ENCODE measurements at places on chromosomes 12 and 14. TPM values are rescaled to one million over a fixed set of nuclear protein-coding genes. Genes with fewer than 3 reads are reported as not detected.

DNA sequence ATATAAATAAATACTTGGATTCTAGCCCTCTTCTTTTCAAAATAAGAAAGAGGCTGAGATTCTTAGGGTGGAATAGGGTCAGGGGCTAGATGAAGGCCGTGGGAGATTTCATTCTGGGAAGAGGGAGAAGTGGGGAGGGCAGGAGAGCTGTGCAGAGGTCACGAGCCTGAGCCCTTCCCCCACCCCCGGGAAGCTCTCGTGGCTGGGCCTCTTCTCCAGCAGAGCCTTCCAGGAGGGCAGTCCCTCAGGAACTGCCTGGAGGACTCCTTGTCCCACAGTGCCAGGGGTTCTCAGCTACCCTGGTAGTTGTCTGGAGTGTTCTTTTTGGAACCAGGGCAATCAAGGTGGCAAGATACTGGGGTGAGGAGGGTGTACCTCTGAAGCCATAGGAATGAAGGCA lies 94.0 kb downstream of the ESR2 start:
- H3K36me3 ChIP-seq = no peaks in the 10 kb centered on the region
- H3K27ac ChIP-seq = no peak overlapping the region
- DNase-seq = no peak

DNA sequence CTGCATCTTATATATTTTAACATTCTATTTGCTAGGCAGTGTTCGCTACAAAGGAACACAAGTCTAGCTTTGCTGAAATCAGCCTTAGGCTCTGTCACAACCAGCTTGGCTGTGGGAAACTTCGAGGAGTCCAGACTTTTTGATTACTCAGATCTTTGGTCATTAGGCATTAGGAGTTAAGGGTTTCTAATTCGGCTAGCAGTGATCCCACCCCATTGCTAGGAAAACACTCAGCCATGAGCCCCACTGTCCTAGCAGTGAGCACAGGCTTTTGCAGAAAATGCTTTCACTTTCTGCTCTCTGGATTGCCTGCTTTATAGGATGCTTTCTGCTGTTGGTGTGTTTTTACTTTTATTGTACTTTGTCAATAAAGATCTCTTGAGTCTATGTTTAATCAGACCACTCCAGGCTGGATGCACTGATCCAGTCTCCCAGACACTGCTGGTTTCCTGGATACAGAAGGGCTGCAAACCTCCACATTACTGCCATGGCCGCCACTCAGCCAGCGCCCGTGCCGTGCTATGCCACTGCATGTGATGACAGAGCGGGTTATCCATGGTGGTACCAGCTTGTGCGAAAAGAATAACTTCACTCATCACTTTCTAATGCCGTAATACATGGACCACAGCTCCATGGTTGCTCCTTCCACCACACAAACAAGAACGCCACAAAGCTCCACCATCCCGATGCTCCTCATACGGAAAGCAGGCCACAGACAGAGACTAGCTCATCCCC lies 41.0 kb upstream of the PYGL start:
- peaks cover 9% of the 10 kb centered on the region for H3K4me1 ChIP-seq
- H3K4me3 ChIP-seq = no peak overlapping the region
- H3K27me3 ChIP-seq = no peaks in the 10 kb centered on the region
- no peak overlapping the region for H3K27ac ChIP-seq

DNA sequence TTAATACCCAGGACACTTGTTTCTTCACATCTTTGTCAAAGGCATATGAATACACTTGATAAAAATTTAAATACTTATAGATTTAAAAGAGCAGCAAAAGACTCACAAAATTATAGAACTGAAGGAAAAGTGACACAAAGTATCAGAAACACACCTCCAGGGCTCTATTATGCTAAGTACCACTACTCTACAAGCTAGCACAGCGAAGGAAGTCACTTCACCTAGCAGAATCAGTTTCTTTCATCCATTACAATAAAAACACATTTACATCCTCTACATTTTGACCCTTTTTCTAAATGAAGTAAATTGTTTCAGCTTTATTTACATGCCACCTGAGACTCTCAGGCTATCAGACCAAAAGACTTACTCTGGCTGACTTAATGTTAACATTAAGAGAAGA lies 26.6 kb upstream of the PTPRB start:
- no peaks in the 10 kb centered on the region for H3K4me1 ChIP-seq
- H3K4me3 ChIP-seq = no peak overlapping the region
- no peaks in the 10 kb centered on the region for H3K27me3 ChIP-seq
- H3K27ac ChIP-seq = no peak overlapping the region
- DNase-seq = no peak

DNA sequence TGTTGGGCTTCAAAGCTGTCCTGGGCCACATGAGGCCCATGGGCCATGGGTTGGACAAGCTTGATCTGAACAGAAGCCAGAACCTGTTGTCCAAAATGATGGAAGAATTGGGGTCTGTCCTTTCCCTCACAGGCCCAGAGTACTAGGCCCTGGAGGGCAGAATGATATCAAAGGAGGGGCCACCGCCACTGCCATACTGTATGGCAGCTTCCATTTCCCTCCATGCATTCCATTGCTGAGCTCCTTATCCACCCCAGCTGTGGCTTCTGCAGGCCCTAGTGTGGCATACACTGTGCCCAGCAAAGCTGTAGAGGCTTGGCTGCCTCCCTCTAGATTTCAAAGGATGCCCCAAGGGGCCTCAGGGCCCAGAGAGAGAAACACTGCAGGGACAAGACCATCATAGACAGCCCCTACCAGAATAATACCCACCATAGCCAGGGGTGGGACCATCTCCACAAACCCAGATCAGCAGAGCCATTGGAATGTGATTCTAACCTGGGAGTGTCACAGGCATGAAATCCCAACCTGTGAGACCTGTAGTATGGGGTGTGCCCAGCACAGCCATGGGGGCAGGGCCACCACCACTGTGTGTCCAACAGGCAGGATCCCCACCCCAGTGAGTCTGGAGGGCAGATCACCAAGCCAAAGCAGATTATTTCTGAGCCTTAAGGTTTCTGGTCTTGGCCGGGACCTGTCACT lies 61.4 kb upstream of the BEGAIN start:
- H3K36me3 ChIP-seq = no peaks in the 10 kb centered on the region
- H3K4me1 ChIP-seq = no peaks in the 10 kb centered on the region
- no peaks in the 10 kb centered on the region for H3K27me3 ChIP-seq
- no peak for DNase-seq
- H3K4me3 ChIP-seq = no peak overlapping the region

DNA sequence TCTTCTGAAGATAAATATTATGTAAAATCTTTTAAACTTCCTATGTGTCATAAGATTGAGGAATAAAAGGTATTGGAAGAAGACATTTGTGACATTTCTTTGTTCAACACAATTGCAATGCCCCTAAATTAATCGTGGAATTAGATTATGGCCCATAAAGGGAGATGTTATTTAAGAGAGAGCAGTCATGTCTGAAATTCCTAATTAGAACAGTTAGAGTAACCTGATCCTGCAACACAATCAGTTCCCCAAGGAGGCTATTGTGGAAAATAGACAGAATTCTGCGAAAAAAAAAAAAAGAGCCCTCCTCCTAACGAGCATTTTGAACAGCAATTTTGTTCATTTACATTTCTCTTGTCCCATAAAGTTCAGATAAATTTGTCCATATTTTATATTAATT lies 339.5 kb downstream of the PAWR start:
- no peaks in the 10 kb centered on the region for H3K27me3 ChIP-seq
- H3K27ac ChIP-seq = no peak overlapping the region
- no peak for DNase-seq
- no peaks in the 10 kb centered on the region for H3K36me3 ChIP-seq
- no peaks in the 10 kb centered on the region for H3K4me1 ChIP-seq

GRCh38 chr12:66964629-66965028 lies 285.8 kb upstream of the GRIP1 start:
- no peaks in the 10 kb centered on the region for H3K27me3 ChIP-seq
- no peak for DNase-seq
- no peaks in the 10 kb centered on the region for H3K36me3 ChIP-seq
- no peak overlapping the region for H3K4me3 ChIP-seq
- H3K4me1 ChIP-seq = no peaks in the 10 kb centered on the region

- peaks cover 22% of the 10 kb centered on the region for H3K4me1 ChIP-seq
- DNase-seq = no peak
- no peak overlapping the region for H3K4me3 ChIP-seq
- no peaks in the 10 kb centered on the region for H3K27me3 ChIP-seq
- H3K36me3 ChIP-seq = no peaks in the 10 kb centered on the region
These were observed 21.8 kb downstream of the FUT8 start for GRCh38 chr14:65434216-65434850.

Gene KCNA5
- total RNA-seq = not detected

Gene SALL2
- total RNA-seq = 10.9 TPM

Gene PTPRR
- 1.9 TPM for total RNA-seq

- no peak for DNase-seq
- H3K27ac ChIP-seq = no peak overlapping the region
- H3K27me3 ChIP-seq = no peaks in the 10 kb centered on the region
- H3K4me1 ChIP-seq = no peaks in the 10 kb centered on the region
These were observed 36.2 kb upstream of the GNG2 start for GRCh38 chr14:51824191-51824590.

DNA sequence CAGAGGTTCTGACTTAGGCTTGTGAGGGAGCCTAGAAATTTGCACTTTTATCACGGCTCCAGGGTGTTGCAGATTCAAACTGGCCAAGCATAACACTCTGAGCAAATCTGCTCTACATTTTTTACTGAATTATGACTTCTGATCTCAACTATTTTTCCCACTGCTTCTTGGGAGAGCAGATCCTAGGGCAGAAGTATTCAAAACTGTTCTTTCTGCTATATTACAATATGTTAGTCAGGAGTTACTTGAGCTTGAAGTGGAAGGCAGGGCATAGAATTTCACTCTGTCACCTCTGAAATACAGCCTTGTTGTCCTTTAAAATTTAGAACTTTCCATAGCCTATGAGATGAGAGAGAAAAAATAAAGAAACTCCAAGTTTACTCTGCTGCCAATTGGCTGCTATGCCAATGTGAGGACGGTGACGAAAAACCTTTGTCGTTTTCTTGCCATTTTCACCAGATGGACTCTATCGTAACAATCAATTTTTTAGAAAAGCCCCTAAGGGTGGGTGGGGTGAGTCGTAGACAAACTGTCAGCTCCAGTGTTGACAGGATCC lies 16.4 kb upstream of the KERA start:
- H3K4me3 ChIP-seq = no peak overlapping the region
- no peak for DNase-seq
- peaks cover 29% of the 10 kb centered on the region for H3K4me1 ChIP-seq
- H3K36me3 ChIP-seq = no peaks in the 10 kb centered on the region

- H3K27me3 ChIP-seq = no peaks in the 10 kb centered on the region
- H3K4me3 ChIP-seq = no peak overlapping the region
- no peak overlapping the region for H3K27ac ChIP-seq
- H3K36me3 ChIP-seq = no peaks in the 10 kb centered on the region
These were observed 41.5 kb downstream of the BCL11B start for GRCh38 chr14:99230208-99231151.

Gene SLC15A5
- total RNA-seq = not detected

Gene GRIP1
- 0.23 TPM for total RNA-seq

- no peak for DNase-seq
- H3K27ac ChIP-seq = no peak overlapping the region
- H3K36me3 ChIP-seq = no peaks in the 10 kb centered on the region
- no peaks in the 10 kb centered on the region for H3K27me3 ChIP-seq
These were observed 6.2 kb downstream of the SMIM41 start for GRCh38 chr12:52085682-52086180.

DNA sequence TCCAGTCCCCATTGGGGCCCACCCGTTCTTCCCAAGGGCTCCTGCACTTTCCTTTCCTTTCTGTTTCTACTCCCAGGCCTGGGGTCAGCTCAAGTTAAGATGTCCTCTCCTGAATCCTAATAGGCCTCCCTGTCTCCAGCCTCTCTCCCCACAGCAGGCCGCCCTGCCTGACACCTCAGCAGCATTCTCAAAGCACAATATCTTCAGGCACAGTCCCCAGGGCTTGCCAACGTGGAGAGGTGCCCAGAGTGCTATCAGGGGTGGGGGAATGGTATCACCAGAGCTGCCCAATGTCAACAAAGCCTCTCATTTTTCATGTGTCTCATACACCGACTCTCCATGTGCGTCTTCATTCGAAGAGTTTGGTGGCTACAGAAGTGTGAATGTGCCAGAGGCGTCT lies 123.0 kb downstream of the FOXN3 start:
- H3K27me3 ChIP-seq = no peaks in the 10 kb centered on the region
- no peak overlapping the region for H3K27ac ChIP-seq
- H3K36me3 ChIP-seq = no peaks in the 10 kb centered on the region
- H3K4me1 ChIP-seq = no peaks in the 10 kb centered on the region

GRCh38 chr12:4866299-4866698 lies 43.4 kb upstream of the KCNA1 start:
- H3K36me3 ChIP-seq = no peaks in the 10 kb centered on the region
- no peak for DNase-seq
- no peaks in the 10 kb centered on the region for H3K4me1 ChIP-seq
- no peaks in the 10 kb centered on the region for H3K27me3 ChIP-seq
- H3K27ac ChIP-seq = no peak overlapping the region
